Activated T-cell treated with anti-CD3 and anti-CD28 coated beads, Interleukin-2, amount 50 U/mL, for 4 hours (primary cell): ENCODE measurements at places on chromosomes 2 and 18. TPM values are rescaled to one million over a fixed set of nuclear protein-coding genes. Genes with fewer than 3 reads are reported as not detected.

The FSHR gene
- total RNA-seq: not detected

The ZAP70 gene
- 186 TPM for total RNA-seq

The AQP12B gene
- not detected for total RNA-seq

The ITPRID2 gene
- 37.5 TPM for total RNA-seq

The ASB1 gene
- 42.6 TPM for total RNA-seq

The CFAP65 gene
- total RNA-seq: not detected

The SSB gene
- total RNA-seq: 123 TPM

The KCNF1 gene
- not detected for total RNA-seq

The POTEE gene
- total RNA-seq: 0.20 TPM

The TEKT4 gene
- not detected for total RNA-seq

The GPR35 gene
- total RNA-seq: 3.3 TPM

The C2orf66 gene
- total RNA-seq: not detected

The CWC22 gene
- 32.5 TPM for total RNA-seq

The NEU2 gene
- total RNA-seq: not detected

The UGT1A8 gene
- total RNA-seq: not detected

The ALK gene
- not detected for total RNA-seq

The POTEJ gene
- not detected for total RNA-seq

The ATG4B gene
- 75.3 TPM for total RNA-seq

The PRSS56 gene
- not detected for total RNA-seq

The PHOSPHO2 gene
- total RNA-seq: 3.5 TPM
